Stimulated activated naive CD4-positive, alpha-beta T cell (primary cell): ENCODE measurements at places on chromosomes 5 and 9.

DNA sequence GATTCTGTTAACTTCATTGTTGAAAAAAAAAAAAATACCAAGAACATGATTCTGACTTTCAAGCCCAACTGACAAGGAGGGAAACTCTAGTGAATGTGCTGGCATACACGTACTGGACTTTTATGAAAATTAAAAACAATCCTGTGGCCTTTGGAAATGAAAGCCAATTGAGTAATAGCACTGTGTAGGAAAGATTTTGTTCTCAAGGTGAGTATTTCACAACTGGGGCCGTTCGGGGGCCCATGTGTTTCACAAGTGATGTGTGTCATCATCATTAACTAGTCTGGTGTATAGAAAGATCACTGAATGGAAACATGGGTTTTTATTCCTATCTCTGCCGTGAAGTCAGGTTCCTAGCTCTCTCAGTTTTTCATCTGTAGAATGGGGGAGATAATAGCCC lies 605.0 kb upstream of the CLINT1 start:
- no peak for DNase-seq

DNA sequence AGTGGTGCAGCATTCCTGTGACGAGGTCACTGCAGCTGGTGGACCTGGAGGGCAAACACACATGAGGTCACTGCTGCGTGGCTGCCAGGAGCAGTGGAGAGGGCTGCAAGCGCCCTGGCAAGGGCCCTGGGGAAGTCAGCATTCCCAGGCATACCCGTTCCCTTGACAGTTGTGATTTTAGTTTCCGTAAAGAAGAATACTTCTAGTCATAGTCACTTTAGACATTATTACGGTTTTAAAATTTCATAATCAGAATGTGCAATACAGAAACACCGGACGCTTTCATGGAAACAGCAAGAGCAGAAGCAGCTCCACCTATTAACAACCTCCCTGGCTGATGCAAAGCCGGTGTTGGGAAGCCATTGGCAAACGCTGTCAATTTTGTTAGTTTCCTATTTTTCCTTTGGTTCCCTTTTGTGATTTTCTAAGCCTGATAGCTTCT lies 129.8 kb downstream of the GADD45G start:
- no peak for DNase-seq

DNA sequence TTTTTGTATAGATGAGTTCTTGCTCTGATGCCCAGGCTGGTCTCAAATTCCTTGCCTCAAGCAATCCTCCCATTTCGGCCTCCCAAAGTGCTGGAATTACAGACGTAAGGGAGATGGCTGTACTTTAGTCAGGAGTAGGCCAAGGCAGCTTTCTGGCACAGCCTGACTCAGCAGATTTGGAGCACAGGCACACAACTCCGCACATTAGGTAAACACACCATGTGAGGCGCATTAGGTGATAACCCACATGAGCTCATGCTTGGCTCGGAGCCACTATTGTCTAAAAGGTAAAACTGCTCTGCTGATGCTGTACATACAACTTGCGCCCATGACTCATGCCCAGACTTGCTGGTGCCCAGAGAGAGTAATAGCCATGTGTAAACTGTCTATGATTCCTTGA lies 1157.9 kb downstream of the TAF11L14 start:
- no peak for DNase-seq

DNA sequence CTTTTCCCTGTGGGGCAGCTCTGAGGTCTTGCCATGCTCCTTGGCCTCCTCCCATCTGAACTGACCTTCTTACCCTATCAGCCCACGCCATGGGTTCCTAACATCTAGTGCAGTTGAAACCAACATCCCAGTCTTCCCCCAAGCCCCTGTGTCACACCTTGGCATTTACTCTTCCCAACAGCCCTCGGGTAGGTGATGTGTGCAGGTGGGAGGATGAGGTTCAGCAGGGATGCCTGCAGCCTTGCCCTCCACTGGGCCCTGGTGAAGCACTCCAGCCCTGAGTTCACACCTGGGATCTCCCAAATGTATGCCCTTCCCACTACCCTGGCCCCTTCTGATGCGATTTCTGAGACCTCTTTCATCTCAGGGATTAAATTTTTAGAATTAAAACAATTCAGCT lies 15.5 kb downstream of the IRX2 start:
- DNase-seq: no peak

GRCh38 chr9:81680006-81680405 lies 9.3 kb downstream of the TLE1 start:
- no peak for DNase-seq

DNA sequence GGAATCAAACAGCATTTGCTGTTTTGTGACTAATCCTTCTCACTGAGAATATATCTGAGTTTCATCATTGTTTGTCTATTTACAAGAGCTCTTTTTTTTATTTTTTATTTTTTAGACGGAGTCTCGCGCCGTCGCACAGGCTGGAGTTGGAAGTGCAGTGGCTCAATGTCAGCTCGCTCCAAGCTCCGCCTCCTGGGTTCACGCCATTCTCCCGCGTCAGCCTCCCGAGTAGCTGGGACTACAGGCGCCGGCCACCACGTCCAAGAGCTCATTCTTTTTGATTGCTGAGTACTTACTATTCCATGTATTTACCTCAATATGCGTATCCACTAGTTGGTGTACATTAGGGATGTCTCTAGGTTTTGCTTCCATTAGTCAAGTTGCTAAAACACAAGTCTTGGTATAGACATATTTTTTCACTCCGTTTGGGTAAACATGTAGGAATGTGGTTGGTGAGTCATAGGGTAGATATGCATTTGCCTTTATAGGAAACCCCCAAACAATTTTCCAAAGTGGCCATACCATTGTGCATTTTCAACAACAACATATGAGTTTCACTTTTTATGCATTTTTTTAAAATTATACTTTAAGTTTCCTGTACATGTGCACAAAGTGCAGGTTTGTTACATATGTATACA lies 1005.0 kb upstream of the CDH10 start:
- DNase-seq: no peak

DNA sequence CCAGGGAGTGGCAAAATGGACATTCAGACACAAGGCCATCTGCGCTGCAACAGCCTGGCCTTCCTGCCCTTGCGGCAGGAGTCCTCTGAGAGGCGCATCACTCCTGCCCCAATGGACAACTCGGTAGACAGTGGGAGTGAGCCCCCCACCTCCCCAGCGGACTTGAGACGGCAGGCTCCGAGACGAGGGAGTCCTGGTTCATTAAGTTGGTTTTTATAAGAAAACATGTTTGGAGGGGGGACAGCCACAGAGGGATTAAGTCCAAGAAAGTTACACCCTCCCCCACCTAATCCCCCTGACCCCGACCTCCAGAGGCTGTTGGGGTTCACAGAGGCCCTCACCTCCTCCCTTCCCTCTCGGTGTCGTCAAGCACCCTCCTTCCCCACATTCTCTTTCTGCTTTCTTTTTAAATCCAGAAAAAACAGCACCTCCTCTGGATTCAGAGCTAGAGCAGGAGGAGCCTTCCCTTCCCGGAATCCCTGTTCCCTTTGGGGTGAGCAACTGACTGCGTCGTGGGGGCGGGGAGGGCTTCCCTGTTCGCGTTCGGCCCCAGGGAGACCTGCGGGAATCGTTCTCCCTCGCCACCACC lies 1.8 kb upstream of the EGR1 start:
- DNase-seq: no peak

DNA sequence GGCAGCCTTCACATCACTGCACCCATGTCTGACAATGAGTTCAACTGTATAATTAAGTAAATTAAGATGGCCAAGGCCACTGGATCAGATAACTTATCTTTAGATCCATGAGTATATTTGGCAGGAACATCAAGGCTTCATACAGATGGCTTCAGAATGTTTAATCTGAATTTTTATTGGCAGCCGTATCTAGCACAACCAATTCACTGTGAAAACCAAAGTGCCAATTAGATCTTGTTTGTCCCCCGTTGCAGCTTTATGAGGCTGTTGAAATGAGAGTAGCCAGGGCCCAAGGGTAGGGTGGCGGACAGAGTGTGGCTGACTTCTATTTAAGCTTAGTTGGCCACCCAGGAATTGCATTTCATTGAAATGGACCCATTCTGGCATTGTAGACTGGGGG lies 137.7 kb downstream of the SYK start:
- no peak for DNase-seq

DNA sequence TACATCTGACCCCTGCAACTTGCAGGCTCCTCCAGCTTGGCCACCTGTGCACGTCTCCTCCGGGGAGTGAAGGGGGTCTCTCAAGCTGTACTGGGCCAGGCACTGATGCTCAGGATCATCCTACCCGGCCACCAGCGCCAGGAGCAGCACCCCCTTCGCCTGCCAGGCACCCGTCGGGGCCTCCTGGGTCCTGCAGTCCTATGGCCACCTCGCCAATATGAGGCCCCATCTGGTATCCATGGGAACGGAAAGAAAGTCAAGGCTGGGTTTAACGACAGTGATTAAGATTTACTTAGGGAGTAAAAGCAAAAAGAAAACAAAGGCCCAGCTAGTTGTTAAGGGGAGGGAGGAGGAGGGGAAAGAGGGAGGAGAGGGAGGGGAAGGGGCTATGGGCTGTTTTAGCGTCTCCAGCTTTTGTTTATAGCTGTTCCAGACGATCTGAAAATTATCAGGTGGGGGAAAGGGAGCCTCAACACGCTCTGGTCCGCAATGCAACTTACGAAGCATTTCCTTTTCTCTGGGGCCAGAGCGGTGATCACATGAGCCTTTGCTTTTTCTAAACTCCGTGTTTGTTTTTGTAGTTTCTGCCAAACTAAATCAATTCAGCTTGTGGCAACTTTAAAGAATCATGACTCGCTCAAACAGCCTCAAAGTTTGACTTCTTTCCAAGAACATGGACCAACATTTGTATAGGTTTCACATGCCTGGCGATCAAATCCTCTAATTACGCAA lies 132.4 kb downstream of the ROR2 start:
- DNase-seq: no peak

GRCh38 chr5:37436146-37436934 lies 57.2 kb downstream of the WDR70 start:
- no peak for DNase-seq

- no peak for DNase-seq
Measured at GRCh38 chr5:66553368-66553912, 42.8 kb upstream of the MAST4 start.

- DNase-seq: peak; percentile 19
Measured at GRCh38 chr9:85290019-85290418, 451.7 kb downstream of the AGTPBP1 start.

GRCh38 chr5:167576897-167577296 lies 714.5 kb upstream of the WWC1 start:
- DNase-seq: no peak

DNA sequence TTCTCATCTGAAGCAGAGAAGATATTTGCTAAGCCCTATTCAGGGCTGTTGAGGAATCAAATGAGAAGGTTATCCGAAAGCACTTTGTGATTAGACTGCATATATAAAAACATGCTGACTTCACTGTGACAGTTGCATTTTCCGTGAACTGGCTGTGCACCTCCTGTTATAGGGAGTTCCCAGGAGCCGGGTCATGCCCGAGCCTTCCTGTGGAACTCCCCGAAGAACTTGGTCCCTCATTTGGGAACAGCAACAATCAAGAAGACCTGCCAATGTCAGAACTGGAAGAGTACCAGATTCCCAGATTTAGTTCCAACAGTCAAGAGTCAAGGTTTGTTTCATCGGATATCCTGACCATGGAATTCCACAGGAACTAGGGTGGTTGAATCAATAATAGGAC lies 130.4 kb upstream of the RAI14 start:
- DNase-seq: no peak

DNA sequence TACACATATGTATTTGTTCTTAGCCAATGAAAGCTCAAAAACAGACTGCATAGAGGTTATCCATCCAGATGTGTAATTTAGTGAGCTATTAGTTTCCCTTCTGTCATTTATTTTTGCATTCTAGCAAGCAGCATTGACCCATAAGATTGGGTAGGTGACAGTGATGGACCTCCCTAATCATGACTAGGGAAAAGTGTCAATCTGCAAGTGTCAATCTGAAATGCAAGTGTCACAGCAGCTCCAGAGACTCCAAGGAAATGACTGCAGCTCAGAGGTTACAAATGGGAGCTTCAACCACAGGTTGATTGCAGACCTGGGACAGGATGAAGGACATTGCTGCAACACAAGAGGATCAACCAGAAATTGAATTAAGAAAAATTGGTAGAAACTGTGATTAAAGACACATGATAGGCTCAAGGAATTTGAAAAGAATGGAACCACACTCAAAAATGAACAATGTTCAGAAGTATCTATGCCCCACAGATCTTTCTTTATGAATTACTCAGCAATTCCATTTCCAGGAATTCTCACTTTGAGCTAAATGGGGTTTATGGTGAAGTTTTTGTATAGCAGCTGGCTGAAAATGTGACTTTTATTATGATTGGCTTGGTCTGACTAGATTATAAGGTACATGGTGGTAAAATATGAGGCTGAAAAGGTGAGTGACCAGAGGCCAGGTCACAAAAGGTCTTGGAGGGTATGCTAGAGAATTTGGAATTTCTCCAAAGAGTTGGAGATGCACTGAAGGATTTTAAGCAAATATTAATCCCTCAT lies 59.6 kb upstream of the HTR4 start:
- DNase-seq: no peak

GRCh38 chr9:101366038-101366756 lies 18.6 kb downstream of the BAAT start:
- no peak for DNase-seq

GRCh38 chr9:4828761-4829160 lies 36.0 kb downstream of the RCL1 start:
- DNase-seq: no peak

DNA sequence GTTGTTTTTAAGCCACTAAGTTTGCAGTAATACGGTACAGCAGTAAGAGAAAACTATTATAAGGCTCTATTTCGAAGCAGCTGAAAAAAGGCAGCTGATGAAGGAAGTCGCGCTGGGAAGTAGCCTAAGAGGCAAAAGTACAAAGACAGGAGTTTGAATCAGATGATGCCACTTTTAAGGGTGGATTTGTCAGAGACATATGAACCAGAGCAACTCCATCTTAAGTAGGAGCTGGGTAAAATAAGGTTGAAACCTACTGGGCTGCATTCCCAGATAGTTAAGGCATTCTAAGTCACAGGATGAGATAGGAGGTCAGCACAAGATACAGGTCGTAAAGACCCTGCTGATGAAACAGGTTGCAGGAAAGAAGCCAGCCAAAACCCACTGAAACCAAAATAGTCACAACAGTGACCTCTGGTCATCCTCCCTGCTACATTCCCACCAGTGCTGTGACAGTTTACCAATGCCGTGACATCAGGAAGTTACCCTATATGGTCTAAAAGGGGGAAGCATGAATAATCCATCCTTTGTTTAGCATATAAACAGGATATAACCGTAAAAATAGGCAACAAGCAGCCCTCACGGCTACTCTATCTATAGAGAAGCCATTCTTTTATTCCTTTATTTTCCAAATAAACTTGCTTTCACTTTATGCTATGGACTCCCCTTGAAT lies 91.8 kb upstream of the PRSS3 start:
- no peak for DNase-seq

DNA sequence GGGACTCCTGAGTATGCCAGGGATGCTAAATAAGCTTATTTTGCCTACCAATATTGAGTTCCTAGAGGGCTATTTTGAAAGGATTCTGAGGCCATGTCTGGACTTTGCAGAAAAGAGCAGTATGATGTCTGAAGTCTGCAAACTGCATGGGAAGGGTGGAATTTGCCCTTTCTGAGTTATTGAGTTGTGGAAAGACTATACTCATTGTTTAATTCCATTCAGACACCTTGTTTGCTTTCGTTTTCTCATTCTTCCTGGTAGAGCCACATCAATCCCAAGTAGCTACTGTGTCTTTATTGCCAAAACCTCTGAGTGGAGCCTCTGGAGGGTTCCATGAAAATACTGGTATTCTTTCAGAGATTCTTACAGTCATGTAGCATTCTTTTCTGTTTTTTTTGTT lies 50.9 kb upstream of the PPP1R2B start:
- no peak for DNase-seq

- no peak for DNase-seq
Measured at GRCh38 chr9:103226647-103227013, 231.5 kb downstream of the CYLC2 start.
